Lung microvascular endothelial cell (primary cell): ENCODE measurements at places on chromosomes 4 and X. TPM values are rescaled to one million over a fixed set of nuclear protein-coding genes. Genes with fewer than 3 reads are reported as not detected.

DNA sequence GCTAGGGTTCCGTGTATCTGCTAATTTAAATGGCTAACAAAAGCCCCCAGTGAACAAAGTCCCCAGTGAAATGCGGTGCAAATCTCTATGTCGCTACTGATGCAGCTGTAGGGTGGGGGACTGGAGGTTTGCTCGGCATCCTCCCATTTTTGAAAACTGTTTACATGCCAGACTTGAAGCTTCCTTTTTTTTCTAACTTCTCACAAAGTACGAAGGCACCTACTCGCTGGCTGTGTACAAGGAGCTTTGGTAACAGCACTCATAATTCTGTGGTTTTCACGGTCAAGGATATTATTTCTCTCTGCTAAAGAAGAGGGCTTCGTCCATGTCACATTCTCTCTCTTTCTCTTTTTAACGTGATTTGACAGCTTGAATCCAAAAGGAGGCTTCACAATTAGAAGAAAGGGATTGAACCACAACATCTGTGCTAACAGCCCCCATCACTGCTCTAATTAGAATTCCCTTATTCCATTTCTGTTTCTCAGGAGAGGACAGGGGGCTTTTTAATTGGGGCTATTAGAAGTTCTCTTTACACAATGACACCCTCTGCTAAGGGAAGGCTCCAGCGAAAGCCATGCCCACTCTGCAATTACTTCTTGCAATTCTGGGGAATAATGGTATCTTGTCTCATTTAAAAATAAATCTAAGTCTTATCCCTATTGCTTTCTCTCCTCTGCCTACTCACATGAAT is 46.7 kb downstream of the TMEM156 start:
- DNase-seq: no peak

GRCh38 chrX:107666931-107667330 is 38.6 kb downstream of the PRPS1 start:
- DNase-seq: no peak

DNA sequence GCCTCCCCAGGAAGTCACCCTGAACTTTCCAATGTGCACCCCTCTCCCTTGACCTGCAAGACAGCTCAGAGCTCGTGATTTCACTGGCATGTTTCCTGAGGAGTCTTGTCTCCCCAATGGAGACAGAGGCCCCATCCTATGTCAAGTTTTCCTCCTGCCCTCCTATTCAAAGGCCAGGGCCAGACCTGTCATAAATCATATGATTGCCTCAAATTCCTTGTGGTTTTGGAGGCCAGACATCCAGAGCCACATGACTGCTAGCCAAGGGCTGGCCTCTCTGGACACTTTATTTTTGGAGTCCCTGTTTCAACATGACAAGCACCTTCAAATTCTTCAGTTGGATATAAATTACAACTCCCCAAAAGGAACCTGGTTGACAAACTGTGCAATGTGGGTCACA is 76.0 kb upstream of the TFDP3 start:
- DNase-seq: no peak

Gene PLP1
- 0.65 TPM in 1 of 2 replicates, not detected in the other for total RNA-seq

GRCh38 chr4:8917321-8917811 is 45.7 kb upstream of the HMX1 start:
- no peak for DNase-seq

- DNase-seq: no peak
Measured at GRCh38 chr4:10732235-10732913, 47.8 kb upstream of the CLNK start.

DNA sequence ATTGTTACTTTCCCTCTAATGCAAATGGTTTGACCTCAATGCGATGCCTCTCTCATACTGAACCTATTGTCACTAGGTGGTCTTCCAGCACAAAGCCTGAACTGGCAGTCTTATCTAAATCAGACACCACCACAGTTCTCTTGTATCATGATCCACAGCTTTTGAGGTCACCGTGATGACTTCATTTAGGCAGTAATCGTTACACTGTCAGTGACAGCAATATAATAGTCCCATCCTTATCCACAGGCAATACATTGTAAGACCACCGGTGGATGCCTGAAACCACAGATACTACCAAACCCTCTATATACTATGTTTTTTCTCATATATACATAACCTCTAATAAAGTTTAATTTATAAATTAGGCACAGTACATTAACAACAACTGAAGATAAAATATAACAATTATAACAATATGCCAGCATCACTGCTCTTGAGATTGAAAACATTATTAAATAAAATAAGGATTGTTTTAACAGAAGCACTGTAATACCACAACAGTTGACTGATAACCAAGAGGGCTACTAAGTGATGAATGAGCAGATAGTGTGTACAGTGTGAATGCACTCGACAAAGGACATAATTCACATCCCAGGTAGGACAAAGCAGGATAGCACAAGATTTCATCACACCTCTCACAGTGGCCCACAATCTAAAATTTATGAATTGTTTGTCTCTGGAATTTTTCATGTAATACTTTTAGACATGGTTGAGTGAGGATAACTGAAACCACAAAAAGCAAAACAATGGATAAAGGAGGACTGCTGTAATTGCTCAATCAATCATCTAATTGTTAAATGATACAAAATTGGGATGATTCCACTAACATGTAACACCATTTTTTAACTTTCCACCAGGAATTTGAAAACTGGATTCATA is 419.4 kb downstream of the CENPC start:
- DNase-seq: no peak

- no peak for DNase-seq
Measured at GRCh38 chr4:121873604-121874003, 3.3 kb upstream of the BBS7 start.

DNA sequence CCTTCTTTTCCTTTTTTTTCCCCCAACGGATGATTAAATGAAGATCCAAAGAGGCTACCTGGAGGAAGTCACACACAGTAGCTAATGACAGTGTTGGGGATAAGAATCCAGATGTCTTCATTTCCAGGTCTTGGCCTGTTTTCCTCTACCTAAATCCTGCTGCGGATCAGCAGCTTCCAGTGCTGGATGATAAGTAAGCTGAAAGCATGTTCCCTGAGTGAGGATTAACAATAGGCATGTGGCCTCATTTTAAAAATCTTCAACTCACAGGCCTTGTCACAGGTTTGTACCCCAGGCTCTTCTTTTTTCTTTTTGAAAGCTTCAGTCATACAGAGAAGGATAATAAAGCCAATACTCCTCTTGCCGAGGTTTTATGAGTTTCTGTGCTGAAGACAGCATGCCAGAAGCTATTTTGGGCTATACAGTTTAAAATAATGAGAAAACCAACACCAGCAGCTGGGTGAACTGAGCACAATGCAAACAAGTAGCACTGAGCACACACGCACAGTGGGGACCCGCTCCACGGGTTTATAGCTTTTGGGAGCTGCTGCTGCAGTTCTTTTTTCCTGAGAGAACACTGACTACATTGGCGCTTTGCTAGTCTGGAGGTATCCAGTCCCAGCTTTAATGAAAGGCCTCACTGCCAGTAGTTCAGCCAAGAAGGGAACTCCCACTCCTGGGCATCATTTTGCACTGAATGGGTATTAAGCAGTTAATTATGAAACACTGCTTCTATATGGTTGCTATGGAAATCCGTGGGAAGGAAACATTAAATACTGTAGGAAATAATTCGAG is 184.2 kb upstream of the CTSO start:
- no peak for DNase-seq

- no peak for DNase-seq
Measured at GRCh38 chrX:34343001-34343400, 210.9 kb upstream of the FAM47A start.

DNA sequence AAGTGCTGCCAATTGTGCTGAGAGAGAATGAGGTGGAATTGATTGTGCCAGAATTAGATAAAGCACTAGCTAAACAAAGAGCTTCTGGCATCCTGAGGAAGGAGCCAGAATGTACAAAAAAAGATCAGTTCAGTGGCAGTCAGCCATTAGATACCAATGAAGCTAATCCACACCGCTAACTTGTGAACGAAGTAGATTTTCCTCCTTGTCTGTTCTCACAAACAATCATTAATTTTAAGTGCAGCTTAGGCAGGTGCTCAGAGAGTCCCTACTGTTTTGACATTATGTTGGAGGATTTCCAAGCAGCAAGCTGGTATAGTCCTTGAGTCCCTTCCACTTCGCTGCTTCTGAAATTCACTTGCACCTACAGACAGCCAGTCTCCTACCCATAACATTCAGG is 617.4 kb downstream of the CENPC start:
- DNase-seq: no peak
